ENCODE measurements at places on chromosomes 13 and 19. TPM values are rescaled to one million over a fixed set of nuclear protein-coding genes. Genes with fewer than 3 reads are reported as not detected.

Gene YIF1B
- polyA plus RNA-seq, result 104 TPM

Gene ATCAY
- 0.24 TPM for polyA plus RNA-seq

Gene TEX26
- polyA plus RNA-seq, result not detected

Gene P2RY11
- 6.4 TPM for polyA plus RNA-seq

DNA sequence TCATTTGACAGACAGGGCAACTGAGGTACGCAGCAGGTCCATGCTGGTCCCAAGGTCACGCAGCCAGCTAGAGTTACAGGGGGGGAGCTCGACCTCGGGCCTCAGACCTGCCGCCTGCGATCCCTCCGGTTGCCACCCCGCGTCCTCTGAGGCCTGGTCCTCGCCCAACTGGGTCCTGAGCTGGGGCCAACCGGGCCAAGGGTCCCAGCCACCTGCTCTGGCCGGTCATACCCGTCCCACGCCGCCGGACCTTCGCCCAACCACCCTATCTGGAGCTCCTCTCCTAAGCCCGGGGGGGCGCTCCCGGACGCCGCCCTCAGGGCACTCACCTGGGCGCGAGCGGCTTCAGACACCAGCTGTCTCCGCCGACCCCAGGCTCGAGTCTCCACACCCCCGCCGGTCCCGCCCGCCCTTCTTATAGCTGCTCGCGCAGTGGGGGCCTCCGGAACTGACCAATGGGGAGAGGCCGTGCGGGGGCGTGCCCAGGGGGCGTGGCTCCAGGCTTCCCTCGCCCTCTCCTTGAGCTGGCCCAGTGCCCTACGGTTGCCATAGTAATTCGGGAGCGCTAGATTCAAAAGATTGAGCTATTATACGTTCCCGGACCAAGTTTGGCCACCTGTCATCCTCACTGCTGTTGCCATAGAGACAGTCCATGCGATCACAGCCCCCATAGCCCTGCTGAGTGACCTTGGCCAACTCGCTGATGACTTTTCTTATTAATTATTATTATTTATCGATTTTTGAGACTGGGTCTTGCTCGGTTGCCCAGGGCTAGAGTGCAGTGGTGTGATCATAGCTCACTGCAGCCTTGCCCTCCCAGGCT is at the start of gene PLIN5:
PLIN5 (minus strand) TSS at position 389 of the 823 bp plus-strand sequence. CDS start 1,150 bp downstream, outside the sequence.
- DNase-seq, result peak; percentile 66

GRCh38 chr13:52406629-52407028 is 657 bp upstream of the THSD1 start:
- no peak for DNase-seq

GRCh38 chr13:47166336-47166735 is 269.5 kb upstream of the HTR2A start:
- no peak for DNase-seq

- DNase-seq, result no peak
These were observed 9.4 kb downstream of the RFPL4AL1 start for GRCh38 chr19:55778331-55778730.

- DNase-seq, result no peak
These were observed 5.1 kb downstream of the CD37 start for GRCh38 chr19:49340069-49340864.

DNA sequence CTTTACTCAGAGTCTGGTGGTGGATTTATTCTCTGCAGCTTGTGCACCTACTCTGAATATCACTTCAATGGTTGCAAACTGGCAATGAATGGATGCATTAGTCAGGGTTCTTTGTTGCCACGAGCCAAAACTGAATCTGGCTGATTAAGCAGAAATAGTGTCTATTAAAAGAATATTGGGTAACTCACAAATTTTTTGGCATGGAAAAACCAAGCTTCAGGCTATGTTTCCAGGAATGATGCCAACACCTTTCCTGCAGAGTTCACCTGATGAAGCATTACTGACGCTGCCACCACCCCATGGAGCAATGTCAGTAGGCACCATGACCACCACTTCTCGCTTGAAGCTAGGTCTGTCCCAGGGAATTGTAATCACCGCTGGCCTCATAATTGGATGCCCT is 597.8 kb upstream of the SLC10A2 start:
- no peak for DNase-seq

GRCh38 chr13:30331331-30331771 is 24.0 kb upstream of the KATNAL1 start:
- no peak for DNase-seq

- no peak for DNase-seq
These were observed 1.1 kb downstream of the MAB21L1 start for GRCh38 chr13:35475212-35475959.

DNA sequence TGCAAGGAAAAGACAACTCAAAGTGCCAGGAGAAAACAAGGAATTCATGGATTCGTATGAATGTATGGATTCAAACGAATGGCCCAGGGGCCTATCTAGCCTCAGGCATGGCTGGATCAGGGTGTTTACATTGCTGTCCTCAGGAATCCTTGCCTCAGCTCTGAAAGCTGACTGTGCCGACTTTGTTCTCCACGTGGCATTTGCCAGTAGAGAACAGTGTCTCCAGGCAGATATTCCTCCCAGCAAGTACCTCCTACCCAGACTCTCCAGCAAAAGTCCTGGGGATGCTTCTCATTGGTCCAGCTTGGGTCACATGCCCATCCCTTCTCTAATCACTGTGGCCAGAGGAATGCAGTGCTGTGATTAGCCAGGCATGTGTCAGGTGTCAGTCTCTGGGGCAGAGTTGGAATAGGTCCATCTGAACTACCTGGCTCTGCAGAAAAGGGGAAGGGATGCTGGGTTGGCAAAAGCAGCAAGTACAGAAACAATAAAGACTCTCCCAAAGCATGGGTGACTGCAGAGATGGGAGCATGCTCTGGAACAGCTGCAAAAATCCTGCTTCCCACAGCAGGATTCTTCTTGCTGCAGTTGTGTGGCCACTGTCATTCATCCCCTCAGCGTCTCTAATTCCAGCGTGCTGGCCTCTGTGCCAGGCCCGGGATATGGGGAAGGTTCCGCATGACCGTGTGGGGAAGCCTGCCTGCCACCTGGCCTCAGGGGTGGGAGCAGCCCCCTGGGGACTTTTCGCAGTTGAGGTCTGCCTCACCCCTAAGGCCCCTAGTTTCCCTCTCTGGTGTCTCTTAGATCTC is 30.0 kb downstream of the CCNE1 start:
- peak; percentile 87 for DNase-seq

DNA sequence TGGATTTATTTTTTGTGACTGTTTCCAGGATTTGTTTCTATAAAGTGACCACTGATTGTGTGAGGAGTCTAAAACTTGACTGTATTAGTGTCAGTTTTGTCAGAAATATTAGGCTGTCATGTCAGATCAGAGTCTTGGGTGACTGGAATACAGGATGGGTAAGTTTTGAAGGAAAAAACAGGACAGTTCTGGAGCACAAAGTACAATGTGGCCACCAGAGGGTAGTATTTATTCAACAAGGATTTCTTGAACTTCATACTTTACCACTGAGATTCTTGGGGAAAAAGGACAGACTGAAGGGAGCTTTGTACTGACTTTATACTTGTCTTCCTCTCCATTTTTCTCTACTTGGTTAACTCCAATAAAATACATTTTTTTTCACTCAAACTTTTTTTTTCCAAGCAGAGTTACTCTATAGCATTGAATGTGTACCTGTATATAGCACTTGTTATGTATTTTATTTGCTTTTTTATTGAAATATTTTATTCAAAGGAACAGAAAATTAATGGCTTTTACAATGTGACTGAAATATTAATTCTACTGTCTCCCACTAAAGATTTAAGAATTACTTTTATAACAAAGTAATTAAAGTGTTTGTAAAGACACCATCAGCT is 51.1 kb downstream of the LMO7 start:
- DNase-seq, result no peak

DNA sequence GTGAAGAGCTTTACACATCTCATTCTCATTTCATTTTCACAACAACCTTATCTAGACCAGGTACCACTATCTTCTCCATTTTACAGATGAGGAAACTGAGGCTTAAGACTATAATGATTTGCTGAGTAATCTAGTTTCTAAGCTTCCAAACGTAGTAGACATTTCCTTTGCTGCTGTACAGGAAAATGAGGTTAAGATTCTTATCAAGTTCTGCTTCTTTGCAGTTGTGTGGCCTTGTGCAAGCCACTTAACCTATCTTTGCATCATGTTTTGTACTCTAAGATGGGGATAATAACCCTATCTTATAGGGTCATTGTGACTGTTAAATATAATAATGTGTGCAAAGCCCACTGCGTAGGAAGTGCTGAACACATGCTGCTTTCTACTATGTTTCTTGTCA is 307.9 kb downstream of the HS6ST3 start:
- no peak for DNase-seq

GRCh38 chr19:39307822-39308530 is 11.8 kb downstream of the IFNL1 start:
- DNase-seq, result no peak

DNA sequence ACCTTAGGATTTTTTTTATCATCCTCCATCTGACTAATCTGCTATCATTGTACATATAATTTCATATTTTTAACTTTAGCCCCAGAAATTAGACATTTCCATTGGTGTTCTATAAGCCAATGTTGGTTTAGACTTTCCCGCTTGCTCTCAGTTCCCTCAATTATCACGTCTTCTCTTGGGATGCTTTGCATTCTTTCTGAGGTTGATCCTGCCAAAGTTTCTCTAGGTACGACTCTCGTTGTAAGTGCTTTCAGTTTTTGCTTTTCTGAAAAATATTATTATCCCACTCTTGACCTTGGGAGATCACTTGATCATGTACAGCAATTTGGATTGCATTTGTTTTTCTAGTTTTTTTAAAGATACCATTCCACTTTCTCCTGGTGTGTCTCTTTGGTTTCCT is 270.2 kb downstream of the IRS2 start:
- no peak for DNase-seq

DNA sequence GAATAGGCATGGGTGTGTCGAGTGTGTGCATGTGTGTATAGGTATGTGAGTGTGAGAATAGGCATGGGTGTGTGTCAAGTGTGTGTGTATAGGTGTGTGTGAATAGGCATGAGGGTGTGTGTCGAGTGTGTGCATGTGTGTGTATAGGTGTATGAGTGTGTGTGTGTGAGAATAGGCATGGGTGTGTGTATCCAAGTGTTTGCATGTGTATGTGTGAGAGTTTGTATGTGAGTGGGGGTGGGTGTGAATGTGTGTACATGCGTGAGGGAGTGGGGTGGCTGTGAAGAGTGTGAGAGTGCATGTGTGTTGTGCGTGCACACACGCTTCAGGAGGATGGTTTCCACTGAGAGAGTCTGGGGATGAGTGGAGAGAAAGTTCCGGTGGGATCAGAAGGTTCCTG is 13.5 kb downstream of the EVI5L start:
- no peak for DNase-seq

GRCh38 chr19:45414468-45414867 is 8.0 kb downstream of the POLR1G start:
- DNase-seq, result no peak
